Stomach (tissue), 19 donors: ENCODE measurements at places on chromosomes 5 and 9.

DNA sequence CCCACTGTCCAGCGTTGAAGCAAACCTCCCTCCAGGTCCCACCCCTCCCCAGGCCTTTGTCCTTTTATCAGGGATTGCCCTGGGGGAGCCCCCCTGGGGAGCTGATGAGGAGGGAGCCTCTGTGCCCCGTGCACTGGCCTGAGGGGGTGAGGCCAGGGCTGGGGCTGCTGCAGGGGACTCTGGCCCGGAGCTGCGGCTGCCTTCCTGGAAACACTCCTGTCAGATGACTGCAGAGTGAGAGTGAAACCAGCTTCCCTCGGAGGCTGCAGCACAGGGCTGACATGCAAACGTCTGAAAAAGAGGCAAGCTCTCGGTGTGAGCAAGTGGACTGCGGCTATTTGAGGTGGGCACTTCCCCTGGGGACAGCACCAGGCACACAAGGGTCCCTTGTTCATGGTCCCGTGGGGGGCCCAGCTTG lies 4.6 kb upstream of the TRAF2 start:
- DNase-seq, result peak; percentile 61

DNA sequence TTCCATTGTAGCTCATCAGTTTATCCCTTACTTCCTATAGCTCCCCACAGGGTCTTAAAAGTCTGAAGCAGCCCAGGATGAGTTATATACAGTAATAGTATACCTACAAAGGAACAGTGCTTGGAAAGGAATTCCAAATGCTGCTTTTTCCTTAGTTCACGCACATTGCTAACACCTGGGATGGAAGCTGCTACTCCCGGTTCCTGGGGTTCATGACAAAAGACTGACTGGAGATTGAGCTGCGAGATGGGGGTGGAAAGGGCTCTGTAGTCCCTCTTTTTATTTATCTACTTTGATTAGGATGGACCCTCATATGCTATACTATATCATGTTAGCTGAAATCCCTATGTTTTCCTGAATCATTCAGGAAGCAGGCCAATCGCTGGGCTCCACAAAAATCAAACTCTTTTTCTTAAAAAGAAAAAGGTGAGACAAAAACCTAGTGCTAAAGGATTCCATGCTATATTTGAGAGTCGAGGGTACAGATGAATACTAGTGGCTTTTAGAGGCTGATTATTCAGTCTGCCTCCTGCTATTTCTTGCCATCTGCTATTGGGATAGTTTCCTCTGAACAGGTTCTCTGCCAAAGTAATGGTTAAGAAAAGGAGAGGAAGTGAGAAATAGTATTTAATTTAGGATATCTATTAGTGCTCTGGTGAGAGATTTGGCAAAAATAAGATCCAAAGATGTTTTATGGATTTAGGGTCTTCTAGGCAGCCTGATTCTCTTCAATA lies 81.2 kb downstream of the MRPS27 start:
- no peak for DNase-seq

GRCh38 chr5:81189875-81190498 lies 43.1 kb upstream of the CKMT2 start:
- DNase-seq, result no peak

DNA sequence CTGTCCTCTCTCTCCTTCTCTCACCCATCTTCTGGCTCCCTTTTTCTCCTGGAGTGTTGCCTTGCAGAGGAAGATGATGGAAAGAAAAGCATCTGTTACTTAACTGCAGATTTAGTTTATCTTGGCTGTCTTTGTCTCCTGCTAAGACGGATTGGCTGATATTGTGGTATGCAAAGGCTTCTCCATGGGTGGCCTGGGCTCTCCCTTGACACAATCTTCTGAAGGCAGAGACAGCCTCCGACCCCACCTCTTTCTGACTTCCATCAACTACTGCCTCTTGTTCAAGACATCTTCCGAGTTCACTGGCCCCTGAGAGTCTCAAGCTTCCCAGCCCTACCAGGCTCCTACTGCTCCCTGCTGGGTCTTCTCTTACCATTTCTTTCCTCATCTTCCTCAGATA lies 403.7 kb downstream of the LRRC70 start:
- no peak for DNase-seq

DNA sequence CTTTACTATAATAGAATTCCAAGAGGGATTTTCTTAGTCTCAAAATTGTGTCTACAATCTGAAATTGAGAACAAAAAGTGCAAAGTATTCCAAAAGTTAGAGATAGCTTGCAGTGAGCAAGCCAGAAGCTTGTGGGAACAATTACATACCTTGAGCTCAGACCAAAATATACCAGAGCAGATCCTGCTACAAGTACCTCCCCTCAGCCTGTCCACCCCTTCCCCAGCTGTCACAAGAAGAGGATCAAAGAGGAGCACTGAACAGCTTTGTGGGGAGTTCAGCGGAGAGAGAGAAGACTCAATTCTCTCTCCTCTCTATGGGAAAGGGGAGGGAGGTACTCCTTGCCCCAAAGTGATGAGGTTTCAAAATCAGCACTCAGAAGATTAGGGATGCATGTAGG lies 869.2 kb upstream of the DMAC1 start:
- DNase-seq, result no peak

- DNase-seq, result no peak
These were observed 213.5 kb downstream of the FANCC start for GRCh38 chr9:95103871-95104580.

GRCh38 chr5:168295574-168296201 lies 4.2 kb downstream of the WWC1 start:
- DNase-seq, result peak; percentile 86

GRCh38 chr5:147452165-147452811 lies 57.6 kb downstream of the DPYSL3 start:
- peak; percentile 43 for DNase-seq

DNA sequence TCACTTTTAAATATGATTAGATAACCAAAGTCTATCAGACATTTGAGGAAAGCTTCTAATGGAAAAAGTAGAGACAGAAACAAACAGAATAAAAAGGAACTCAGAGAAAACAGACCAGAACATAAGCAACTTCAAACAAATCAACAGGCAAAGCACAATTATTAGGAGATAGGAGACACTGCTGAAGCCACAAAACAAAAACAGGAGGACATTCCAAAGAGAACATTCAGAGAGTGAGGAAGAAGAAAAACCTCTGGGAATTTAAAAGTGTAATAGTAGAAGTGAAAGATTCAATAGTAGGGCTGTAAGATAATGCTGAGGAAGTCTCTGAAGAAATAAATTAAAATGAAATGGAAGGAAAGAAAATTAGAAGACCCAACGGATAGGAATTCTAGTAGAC lies 83.2 kb upstream of the TBCA start:
- DNase-seq, result no peak

DNA sequence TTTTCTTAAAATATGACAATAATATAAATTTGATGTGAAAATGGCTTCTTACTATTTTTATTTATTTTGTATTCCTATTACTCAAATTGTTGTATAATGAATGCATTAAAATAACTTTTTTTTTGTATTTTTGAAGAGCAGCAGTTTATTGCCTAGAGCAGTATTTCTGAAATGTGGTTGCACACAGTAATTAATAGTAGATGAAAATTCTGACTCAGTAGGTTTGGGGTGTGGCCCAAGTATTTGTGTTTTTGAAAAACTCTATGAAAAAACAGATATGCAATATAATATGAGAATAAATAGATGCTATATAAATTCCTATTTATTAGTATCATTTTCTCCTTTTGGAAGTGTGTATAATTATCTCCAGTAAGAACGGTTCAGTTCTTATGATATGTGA lies 2225.3 kb upstream of the C9orf72 start:
- DNase-seq, result no peak

DNA sequence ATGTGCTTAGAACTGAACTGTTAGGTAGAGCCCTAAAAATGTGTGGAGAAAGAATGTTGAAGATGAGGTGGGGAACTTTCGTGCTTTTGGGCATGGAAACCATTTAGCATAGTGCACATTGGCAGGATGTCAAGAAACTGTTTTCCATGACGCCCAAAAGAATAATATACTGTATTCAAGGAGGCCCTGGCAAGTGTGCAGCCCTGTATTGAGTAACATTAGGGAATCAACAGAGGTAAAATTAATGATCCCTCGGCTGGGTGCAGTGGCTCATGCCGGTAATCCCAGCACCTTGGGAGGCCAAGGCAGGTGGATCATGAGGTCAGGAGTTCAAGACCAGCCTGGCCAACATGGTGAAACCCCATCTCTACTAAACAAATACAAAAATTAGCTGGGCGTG lies 20.9 kb upstream of the PLIN2 start:
- no peak for DNase-seq
